ENCODE measurements at places on chromosomes 6 and 20.

GRCh38 chr20:46058599-46059281 is 29.7 kb downstream of the SLC12A5 start:
- no peak for DNase-seq

- DNase-seq, result no peak
Measured at GRCh38 chr6:54087721-54088120, 23.5 kb upstream of the MLIP start.

GRCh38 chr6:107304421-107305025 is 154.8 kb downstream of the PDSS2 start:
- DNase-seq, result no peak

GRCh38 chr20:10708351-10709185 is 34.8 kb upstream of the JAG1 start:
- DNase-seq, result no peak

DNA sequence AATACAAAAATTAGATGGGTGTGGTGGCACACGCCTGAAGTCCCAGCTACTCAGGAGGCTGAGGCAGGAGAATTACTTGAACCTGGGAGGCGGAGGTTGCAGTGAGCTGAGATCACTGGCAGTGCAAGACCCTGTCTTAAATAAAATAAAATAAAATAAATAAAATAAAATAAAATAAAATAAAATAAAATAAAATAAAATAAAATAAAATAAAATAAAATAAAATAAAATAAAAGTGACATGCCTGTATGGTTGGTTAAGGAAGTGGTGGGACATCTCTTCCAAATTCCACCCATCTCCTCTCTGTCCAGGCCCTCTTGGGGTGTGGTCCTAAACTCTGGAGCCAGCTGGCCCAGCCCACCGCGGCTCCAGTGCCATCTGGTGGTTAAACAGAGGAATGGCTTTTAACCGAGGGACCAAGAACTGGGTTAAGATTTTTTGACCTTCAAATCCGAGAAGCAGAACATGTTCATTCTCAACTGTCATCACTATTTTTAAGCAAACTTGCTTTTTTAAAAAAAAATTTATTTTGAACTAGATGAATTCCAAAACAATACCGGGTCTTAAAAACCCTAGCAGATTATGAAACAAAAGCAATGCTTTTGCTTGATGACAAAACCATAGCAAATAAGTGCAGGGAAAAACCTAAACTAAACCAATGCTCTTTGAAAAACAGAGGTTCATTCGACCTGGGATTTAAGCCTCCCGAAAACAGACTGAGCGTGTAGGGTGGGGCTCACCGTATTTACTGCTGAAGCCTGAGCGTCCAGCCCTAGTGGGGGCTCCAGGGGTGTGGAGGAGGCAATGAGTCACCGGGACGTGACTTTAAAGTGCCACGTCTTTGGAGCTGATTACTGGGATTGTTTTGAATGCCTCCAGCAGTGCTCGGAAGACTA is 68.8 kb downstream of the CDC5L start:
- no peak for DNase-seq

GRCh38 chr6:112486454-112486853 is 139.3 kb downstream of the RFPL4B start:
- DNase-seq, result no peak

DNA sequence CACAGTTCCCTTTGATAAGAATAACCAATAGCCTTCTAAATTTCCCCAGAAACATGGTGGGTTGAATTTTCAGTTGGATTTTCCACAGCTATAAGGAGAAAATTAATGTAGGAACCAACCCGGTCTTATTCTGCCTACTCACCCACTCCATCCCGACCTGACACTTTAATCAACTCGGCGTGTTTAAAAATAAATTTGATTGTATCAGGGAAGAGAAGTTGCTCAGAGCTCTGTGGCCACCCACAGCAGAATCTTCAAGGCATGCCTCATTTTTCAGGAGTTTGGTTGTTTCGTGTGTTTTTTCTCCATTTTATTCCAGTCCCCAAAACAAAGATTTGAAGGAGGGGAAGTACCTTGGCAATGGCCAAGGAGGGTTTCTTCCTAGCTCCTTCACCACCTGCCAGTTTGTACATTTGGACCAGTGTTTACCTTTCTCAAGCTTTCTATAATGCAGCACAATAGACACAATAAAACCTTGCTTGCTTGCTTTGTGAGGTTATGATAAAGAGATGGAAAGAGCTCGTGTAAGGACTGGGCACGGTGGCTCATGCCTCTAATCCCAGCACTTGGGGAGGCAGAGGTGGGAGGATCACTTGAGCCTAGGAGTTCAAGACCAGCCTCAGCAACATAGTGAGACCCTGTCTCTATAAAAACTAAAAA is 297.2 kb upstream of the JARID2 start:
- no peak for DNase-seq

GRCh38 chr20:48230216-48230615 is 444.9 kb upstream of the SULF2 start:
- DNase-seq, result no peak

GRCh38 chr20:55239269-55239668 is 763.9 kb downstream of the DOK5 start:
- no peak for DNase-seq

- DNase-seq, result no peak
Measured at GRCh38 chr6:75386050-75386770, 101.6 kb upstream of the TMEM30A start.

DNA sequence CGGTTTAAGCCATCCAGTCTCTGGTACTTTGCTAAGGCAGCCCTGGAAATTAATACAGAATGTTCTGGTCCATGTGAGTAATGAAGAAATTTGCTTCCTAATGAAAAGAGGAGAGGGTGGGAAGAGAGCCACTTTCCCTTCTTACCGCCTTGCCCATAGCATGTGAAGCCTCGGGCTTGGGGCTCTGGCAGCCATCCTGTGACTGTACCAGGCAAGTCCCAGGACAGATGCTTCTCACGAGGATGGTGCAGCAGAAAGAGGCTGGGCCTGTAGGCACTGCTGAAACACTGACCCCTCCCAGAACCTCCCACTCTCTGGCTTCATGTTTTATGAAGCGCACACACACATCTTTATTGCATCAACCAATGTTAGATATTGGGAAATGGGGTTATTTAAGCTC is 74.8 kb downstream of the IYD start:
- DNase-seq, result no peak

DNA sequence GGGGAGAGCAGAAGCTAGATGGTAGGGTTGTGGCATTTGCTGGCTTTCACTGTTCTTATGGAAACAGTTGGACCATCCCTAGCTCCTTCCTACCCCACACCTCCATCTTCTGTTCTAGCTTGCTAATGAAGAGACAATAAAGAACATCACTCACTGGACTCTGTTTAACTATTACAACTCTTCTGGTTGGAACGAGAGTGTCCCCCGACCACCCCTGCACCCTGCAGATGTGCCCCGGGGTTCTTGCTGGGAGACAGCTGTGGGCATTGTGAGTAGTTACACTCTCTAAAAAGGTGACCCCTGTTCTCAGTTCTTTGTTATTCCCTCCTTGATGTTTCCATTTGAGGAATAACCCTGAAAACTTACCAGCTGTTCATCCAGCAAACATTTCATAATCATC is 40.4 kb upstream of the NOP56 start:
- no peak for DNase-seq

- DNase-seq, result no peak
Measured at GRCh38 chr6:150929416-150929815, 63.9 kb downstream of the MTHFD1L start.

GRCh38 chr6:80940976-80941375 is 811.5 kb downstream of the TENT5A start:
- DNase-seq, result no peak

GRCh38 chr6:103570431-103570830 is 1289.3 kb downstream of the HACE1 start:
- no peak for DNase-seq

DNA sequence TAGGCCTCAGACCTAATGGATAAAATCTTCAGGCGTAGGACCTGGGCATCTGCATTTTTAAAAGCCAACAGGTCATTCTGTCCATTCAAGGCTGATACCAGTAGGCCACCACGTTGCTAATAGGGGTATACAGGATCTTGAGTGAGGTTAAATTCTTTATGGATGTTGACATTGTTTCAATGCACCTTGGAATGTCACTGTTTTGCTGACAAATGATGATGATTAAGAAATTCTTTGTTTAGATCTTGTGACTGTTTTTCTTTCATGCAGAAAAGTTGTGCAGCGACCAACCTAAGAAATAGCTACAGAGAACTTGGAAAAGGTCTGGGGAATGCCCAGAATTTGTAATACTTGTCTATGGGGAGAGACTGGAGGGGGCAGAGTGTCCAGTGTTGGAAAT is 101.1 kb upstream of the CLDN20 start:
- no peak for DNase-seq

DNA sequence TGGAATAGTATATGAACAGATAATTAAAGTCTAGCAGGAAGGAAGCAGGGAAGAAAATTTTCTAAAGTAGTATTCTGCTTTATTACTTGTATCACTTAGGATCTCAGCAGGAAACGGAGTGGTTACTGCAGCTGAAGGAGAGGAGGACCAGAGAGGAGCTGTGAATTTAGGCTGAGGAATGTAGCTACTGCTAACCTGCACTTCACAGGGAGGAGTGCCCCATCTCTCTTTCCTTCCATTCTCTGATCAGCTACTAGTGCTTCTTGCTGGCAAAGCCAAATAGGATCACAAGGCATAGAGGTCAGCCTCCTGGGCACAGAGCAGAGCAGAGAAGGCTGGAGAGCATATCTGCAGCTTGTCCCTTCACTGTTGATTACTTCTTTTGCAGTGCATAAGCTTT is 205.3 kb upstream of the ASCC3 start:
- no peak for DNase-seq

DNA sequence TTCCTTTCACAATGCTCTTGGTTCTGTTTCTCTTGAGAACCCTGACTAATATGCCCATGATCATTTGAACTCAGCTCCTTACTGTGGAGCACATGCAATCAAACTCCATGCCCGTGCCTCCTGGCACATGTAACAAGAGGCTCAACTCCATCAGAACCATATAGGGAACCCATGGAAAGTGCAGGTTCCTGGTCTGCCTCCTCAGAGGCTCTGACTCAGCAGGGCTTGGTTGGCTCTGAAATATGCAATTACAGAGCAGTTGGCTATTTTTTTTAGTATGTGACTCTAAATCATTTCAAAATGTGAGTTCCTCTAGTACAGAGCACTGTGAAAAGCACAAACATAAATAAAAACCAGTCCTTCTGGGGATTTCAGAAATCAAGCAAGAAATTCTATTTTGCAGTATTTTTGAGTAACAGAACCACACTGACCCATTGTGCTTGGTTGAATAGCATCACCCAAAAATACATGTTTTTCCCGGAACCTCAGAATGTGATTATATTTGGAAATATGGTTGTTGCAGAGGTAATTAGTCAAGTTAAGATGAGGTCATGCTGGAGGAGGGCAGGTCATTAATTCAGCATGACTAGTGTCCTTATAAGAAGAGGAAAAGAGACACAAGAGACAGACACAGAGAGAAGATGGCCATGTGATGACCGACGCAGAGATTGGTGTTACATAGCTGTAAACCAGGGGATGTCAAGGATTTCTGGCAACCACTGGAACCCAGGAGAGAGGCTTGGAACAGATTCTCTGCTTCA is 13.2 kb upstream of the MAP3K4 start:
- no peak for DNase-seq

DNA sequence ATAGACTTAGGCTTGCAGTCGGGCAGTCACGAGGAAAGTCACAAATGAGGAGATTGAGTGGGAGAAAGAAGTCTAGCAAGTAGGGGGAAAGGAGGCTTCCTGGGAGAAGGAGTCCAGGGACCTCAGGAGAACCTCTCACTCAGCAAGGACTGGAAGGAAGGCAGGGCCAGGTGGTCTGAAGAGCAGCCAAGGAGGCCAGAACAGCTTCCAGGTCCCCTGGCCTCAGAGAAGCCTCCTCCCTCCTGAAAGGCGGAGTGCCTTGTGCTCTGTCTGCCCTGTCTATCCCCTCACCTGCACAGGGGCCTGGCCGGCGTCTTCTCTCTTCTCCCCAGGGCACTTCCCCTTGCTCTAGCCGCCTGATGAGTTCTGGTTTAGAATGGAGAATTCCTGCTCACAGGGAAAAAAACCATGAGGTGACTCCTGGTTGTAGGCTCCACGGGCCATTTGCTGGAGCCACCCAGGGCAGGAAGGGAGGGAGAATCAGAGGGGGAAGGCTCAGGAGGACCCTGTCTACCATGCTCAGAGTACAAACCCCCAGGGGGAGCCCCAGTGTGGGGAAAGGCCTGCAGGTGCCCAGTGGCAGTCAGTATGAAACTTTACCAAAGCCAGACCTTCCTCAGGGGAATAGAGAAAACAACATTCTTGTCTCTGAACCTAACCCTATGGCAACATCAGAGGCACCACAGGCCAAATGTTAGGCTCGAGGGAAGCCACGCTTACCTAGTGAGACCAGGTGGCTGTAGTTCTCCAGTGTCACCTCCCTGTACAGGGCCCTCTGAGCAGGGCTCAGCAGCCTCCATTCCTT is 11.2 kb downstream of the ZNF337 start:
- DNase-seq, result no peak

GRCh38 chr6:83928286-83928685 is 68.8 kb downstream of the CYB5R4 start:
- DNase-seq, result no peak

DNA sequence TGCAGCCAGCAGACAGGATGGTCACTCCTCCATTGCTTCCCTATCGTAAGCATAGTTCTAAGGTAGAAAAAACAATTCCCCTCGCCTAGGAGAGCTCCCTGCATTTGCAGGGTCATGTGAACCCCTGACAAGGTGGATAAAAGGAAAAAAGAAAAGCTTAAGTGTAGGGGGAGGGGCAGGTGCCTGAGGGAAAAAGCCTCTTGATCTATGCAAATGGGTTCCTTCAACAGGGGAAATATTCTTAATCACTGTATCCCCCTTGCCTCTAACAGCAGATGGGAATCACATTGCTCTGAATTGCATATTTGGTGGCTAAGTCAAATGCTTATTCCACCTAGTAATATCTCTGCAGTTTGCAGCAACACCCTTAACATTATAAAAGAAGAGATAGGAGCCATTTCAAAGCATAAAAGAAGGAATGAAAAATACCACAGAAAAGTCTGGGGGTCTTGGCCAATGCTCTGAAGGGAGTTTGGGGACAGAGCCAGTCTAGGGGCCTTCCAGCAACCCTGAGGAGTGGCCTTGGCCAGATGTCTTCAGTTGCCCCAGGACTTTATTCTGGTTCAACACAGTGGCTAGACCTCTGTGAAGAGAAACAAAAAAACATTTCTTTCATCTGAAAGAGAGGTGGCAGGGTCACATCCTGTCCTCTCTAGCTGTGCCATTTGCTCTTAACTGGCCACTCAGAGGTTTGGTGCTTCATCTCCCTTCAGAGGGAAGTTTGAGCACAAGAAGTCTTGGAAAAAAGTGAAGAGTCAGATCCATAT is 660.4 kb upstream of the GJE1 start:
- DNase-seq, result no peak

DNA sequence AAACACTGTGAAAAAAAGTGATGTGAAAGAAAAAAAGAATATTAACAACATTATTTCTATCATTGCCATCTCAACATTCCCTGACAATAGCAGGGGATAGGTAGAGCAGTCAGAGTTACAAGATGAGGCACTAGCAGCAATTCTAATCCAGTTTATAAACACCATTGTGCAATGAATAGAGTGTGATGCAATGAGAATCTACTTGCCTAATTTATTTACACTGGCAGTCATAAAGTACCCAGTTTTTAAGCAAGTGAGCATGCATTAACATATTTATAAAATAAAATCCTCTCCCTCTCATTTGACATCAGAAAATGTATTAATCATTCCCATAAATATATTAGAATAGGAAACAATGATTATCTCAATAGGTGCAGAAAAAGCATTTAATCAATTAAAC is 2.5 kb upstream of the MANEA start:
- no peak for DNase-seq

Measured in central memory CD8-positive, alpha-beta T cell (primary cell).